ENCODE measurements at places on chromosomes 16 and 17. TPM values are rescaled to one million over a fixed set of nuclear protein-coding genes. Genes with fewer than 3 reads are reported as not detected.

Gene KREMEN2
- 0.54 TPM for polyA plus RNA-seq

Gene PPY
- polyA plus RNA-seq, result 5.5 TPM

Gene SLFN14
- polyA plus RNA-seq, result not detected

Gene SMG6
- 15.9 TPM for polyA plus RNA-seq

Gene RNF112
- 2.7 TPM for polyA plus RNA-seq

Gene CDRT4
- polyA plus RNA-seq, result 5.1 TPM

Gene SDR42E1
- 4.6 TPM for polyA plus RNA-seq

Gene SRCIN1
- 0.45 TPM for polyA plus RNA-seq

Gene RUNDC3A
- 1.1 TPM for polyA plus RNA-seq

Gene ZP2
- 1.1 TPM for polyA plus RNA-seq

GRCh38 chr17:81807839-81808238, 3.9 kb downstream of the GCGR start:
- DNase-seq, result no peak
- no peak overlapping the region for H3K4me3 ChIP-seq
- no peak overlapping the region for H3K27ac ChIP-seq
- H3K36me3 ChIP-seq, result no peaks in the 10 kb centered on the region
- peaks cover 56% of the 10 kb centered on the region for H3K27me3 ChIP-seq

GRCh38 chr17:66522591-66523272, 220.3 kb downstream of the PRKCA start:
- H3K27ac ChIP-seq, result no peak overlapping the region
- no peak for DNase-seq
- H3K4me1 ChIP-seq, result no peaks in the 10 kb centered on the region
- H3K27me3 ChIP-seq, result no peaks in the 10 kb centered on the region

DNA sequence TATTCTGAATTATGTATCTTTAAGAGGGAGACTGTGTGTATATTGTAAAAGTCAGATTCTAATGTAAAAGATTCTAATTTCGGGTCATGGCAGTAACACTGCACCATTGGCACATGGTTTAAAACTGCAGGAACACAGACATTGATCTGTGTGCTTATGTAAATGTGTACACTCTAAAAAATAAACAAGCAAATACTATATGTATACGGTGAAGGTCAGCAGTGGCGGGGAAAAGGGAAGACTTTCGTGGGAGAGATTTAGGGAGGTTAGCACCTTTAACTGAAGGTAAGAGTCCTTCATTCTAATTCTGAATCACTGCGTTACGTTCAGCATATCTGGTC, 157.8 kb upstream of the FAM20A start:
- no peak overlapping the region for H3K4me3 ChIP-seq
- no peak overlapping the region for H3K27ac ChIP-seq
- no peak for DNase-seq
- peaks cover 8% of the 10 kb centered on the region for H3K4me1 ChIP-seq
- H3K36me3 ChIP-seq, result no peaks in the 10 kb centered on the region
- H3K27me3 ChIP-seq, result no peaks in the 10 kb centered on the region

- H3K4me3 ChIP-seq, result peak overlapping the region; percentile 65
- H3K36me3 ChIP-seq, result no peaks in the 10 kb centered on the region
- peak; percentile 86 for DNase-seq
These were observed 7.4 kb upstream of the FLYWCH1 start for GRCh38 chr16:2904100-2904921.

DNA sequence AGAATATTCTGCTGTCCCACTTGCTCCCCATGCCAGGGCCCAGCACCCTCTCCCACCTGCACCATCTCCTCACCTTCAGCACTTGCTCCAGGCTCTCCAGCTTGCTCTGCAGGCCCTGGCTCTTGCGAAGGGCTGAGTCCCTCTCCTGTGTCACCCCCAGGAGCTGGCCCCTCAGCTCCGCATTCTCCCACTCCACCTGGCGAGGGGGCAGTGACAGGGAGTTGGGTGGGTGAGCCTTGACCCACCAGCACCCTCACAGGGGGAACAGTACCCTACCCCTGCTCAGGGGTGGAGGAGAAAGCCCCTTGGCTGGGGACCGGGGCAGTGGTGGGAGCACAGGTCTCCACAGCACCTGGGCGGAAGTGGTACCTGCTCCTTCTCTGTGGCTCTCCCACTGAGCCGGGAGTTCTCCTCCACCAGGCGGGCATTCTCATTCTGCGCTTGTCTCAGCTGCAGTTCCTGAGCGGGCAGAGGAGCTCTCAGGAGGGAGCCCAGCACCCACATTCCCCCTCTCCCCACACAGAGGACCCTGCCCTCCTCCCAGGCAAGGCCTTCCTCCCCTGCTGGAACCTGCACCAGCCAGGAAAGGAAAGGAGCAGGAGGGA, 5.9 kb downstream of the TSPOAP1 start:
- no peak overlapping the region for H3K27ac ChIP-seq
- DNase-seq, result no peak
- H3K4me3 ChIP-seq, result no peak overlapping the region

DNA sequence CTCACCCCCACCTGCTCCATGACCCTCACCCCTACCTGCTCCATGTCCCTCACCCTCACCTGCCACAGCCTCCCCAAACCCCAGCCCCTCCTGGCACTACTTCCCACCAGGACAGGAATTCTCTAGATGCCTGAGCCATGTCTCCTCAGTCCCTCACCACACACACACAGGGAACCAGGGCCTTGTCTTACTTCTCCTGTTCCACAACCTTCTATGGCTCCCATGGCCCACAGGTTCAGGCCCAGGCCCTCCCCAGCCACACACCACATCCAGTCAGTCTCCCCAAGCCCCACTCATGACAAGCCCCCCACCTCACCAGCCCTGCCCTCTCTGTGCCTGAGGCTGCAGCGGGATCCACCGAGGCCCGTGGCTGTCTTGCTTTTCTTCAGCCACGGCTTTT, 3.1 kb upstream of the UBE2I start:
- peaks cover 5% of the 10 kb centered on the region for H3K4me1 ChIP-seq
- no peak overlapping the region for H3K27ac ChIP-seq

GRCh38 chr17:38605841-38606645, at the start of gene SRCIN1:
SRCIN1 (minus strand) TSS chr17:38605952; CDS start chr17:38605705, 247 bp downstream.
- peak; percentile 82 for DNase-seq
- peaks cover 25% of the 10 kb centered on the region for H3K27me3 ChIP-seq
- peaks cover 5% of the 10 kb centered on the region for H3K4me1 ChIP-seq
- peak within 1 kb of the TSS; percentile 54 for H3K4me3 ChIP-seq

GRCh38 chr16:59148056-59148768, 414.1 kb upstream of the GOT2 start:
- DNase-seq, result no peak
- no peak overlapping the region for H3K4me3 ChIP-seq
- H3K27ac ChIP-seq, result no peak overlapping the region

GRCh38 chr17:82782657-82783207, 30.9 kb downstream of the TBCD start:
- no peak for DNase-seq
- no peaks in the 10 kb centered on the region for H3K4me1 ChIP-seq
- no peak overlapping the region for H3K27ac ChIP-seq
- peaks cover 70% of the 10 kb centered on the region for H3K36me3 ChIP-seq
- H3K4me3 ChIP-seq, result no peak overlapping the region

GRCh38 chr16:72798264-72798663, 249.7 kb downstream of the ZFHX3 start:
- no peaks in the 10 kb centered on the region for H3K4me1 ChIP-seq
- no peak overlapping the region for H3K27ac ChIP-seq
- DNase-seq, result no peak

DNA sequence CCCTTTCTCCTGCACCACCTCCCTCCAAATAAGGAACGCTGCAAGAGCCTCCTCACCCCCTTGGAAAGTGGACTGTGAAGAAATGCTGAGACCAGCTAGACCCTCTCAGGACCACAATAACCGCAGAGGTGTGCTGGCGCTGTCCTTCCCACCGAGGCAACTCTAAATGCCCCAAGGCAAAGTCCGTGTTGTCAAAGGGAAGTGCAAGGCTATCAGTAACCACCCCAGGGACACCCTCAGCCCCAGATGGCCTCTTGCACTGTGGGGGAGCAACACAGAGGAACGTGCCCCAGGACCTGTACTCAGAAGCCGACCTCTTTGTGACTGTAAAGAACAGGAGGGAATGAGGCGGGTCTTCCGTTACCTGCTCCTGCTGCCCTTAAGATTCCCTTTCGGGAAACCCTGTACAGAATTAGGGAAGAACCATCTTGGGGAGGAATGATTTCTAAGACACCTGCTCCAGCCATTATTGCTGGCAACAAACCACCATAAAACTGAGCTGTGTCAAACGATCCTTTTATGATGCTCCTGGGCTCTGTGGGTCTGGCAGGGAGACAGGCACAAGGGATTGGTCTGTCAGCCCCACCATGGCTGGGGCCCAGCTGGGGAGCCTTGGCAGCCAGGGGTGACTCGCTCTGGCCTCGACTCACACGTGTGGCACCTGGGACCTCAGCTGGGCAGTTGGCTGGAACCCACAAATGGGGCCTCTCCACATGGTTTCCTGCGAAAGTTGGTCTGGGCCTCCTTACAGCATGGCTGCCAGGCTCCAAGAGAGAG, 14.6 kb upstream of the MED9 start:
- H3K27ac ChIP-seq, result peak overlapping the region; percentile 76
- no peaks in the 10 kb centered on the region for H3K36me3 ChIP-seq
- DNase-seq, result peak; percentile 46
- no peaks in the 10 kb centered on the region for H3K4me1 ChIP-seq

DNA sequence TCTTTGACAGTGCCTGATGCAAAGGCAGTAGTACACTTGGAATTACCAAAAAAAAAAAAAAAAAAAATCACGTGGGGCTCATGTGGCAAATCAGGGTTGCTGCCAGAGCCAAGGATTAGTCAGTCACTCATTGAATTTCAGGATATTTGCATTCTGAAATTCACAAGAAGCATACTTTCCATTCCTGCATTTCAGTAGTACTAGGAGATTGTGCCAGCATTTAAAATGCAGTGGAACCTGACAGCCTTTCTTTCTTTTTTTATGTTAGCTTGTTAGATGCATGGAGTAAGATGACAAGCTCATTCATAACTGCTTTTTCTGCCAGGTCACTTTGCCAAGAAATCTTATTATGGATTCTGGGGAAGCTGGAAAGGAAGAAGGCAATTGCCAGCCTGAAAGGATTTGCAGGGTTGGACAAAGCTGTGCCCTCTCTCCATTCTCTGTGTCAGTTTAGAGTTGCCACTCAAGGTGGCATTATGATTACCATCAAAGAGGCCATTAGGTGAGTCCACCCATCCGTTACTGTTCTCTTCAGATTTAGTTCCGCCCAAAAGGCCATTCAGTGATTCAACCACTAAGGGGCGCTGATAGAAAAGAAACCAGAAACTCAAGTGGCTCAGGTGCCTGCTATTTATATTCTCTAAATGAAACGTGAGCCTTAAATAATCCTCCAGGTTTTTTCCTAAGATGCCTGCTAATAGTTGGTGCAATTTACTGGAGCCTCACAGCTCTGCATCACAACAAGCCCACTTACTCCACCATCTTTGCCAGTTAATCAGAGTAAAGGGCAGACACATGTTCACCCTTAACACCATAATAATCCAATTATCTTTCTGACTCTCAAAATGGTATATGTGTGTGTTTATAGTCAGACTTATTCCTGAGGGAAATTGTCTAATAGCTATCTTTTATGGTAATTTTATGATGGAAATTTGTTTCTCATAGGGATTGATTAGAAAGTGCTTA, 59.0 kb downstream of the TANGO6 start:
- DNase-seq, result peak; percentile 74
- no peaks in the 10 kb centered on the region for H3K27me3 ChIP-seq
- no peak overlapping the region for H3K27ac ChIP-seq
- H3K4me3 ChIP-seq, result no peak overlapping the region

DNA sequence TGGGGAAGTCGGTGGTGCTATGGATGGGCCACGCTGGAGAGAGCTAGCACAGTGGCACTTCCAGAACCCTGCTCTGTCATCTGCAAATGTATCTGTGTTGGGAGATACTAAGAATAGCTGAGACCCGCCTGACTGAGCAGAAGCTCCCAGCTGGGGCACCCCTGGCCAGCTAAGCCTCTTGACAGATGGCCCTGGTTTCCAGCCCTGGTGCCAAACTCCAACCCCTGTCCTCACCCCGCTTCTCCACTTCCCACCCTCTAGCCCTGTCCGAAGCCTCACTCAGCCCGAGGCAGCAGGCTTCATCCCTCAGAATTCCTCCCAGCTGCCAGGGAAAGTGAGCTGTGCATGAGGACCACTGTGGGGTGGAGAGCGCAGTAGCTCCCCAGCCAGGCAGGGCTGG, 124.4 kb downstream of the CCDC144A start:
- no peak for DNase-seq
- no peak overlapping the region for H3K4me3 ChIP-seq
- no peak overlapping the region for H3K27ac ChIP-seq
- H3K36me3 ChIP-seq, result no peaks in the 10 kb centered on the region

DNA sequence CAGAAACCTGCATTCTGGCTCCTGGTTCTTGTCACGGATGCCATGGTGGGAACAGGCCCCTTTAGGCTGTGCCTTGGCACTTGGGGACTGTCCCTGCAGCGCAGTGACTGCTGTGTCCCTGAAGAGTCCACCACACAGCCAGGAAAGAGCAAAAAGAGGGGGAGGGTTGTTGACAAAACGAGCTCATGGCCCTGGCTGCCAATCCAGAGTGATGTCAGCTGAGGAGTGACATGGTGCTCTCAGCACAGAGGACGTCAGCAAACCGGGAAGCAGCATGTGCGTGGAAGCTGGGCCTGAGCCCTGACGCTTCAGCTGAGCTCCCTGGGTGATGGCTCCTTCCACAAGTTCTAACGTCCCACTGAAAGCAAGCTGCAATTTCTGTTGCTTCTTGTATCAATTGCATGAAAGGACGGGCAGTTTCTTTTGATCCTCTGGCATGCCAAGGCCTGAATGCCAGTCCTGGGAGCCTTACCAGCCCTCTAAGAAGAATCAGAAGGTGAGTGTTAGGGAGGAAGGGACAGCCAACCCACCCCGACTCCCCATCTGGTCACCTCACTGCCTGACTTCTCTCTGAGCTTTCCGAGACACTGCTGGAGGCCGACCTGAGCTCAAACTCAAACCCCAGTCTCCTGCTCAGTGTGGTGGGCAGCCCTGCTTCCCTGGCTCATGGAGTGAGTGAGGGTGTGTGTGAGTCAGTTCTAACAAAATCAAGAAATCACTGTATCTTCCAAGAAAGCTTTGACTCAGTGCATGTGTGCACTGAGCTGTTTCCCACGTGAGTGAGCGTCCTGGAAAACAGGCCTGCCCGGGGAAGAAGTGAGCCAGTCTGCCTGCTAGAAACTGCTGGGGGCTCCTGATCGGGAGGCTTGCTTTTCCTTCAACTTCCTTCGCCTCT, 14.7 kb upstream of the WNT3 start:
- H3K36me3 ChIP-seq, result no peaks in the 10 kb centered on the region
- no peak overlapping the region for H3K4me3 ChIP-seq
- DNase-seq, result no peak
- no peak overlapping the region for H3K27ac ChIP-seq
- H3K27me3 ChIP-seq, result no peaks in the 10 kb centered on the region

Measured in small intestine (tissue), 16 donors.